ENCODE measurements at places on chromosomes 12 and 14.
A peak's percentile ranks its signal among the peaks of the same experiment; 100 is the strongest.

- no peak for DNase-seq
Measured at GRCh38 chr14:42370056-42370455, 763.4 kb downstream of the LRFN5 start.

GRCh38 chr14:96267336-96267735 lies 11.3 kb downstream of the BDKRB1 start:
- peak; percentile 95 for DNase-seq

DNA sequence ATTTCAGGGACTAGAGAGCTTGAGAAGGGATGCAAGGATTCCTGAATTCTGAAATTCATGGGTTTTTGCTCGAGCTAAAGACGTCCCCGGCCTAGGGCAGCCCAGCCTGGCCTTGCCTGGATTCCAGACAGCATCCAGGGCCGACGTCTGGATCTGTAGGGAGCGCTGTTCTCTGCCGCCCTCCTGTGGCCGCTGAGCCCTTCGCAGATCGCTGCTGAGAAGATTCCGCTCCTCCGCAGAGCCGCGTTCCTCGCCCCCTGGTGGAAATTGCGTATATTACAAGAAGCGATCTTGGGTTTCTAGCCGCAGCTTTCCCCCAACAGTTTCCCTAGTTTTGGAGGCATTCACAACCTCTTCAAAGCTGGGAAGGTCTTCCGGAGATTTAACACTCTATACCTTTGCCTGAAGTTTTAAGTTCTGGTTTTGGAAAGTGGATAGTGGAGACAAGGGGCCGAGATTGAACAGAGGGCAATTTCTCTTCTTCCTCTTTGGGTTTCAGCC lies 5.1 kb downstream of the CISTR start:
- DNase-seq: peak; percentile 91

GRCh38 chr12:105175397-105175990 lies 60.5 kb downstream of the APPL2 start:
- no peak for DNase-seq

GRCh38 chr12:98645572-98646067 lies 530 bp downstream of the APAF1 start:
- DNase-seq: peak; percentile 35

DNA sequence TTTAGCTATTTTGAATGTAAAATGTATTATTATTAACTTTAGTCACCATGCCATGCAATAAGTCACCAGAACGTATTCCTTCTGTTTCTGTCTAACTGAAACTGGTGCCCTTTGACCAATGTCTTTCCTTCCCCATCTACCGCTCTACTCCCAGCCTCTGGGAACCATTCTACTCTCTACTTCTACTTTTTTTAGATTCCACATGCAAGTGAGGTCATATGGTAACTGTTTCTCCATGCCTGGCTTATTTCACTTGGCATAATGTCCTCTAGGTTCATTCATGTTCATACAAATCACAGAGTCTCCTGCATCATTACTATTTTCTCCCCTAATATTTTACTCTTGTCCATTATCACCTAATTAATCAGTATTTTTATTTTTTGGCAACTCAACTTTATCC lies 160.1 kb downstream of the TMX1 start:
- DNase-seq: no peak

DNA sequence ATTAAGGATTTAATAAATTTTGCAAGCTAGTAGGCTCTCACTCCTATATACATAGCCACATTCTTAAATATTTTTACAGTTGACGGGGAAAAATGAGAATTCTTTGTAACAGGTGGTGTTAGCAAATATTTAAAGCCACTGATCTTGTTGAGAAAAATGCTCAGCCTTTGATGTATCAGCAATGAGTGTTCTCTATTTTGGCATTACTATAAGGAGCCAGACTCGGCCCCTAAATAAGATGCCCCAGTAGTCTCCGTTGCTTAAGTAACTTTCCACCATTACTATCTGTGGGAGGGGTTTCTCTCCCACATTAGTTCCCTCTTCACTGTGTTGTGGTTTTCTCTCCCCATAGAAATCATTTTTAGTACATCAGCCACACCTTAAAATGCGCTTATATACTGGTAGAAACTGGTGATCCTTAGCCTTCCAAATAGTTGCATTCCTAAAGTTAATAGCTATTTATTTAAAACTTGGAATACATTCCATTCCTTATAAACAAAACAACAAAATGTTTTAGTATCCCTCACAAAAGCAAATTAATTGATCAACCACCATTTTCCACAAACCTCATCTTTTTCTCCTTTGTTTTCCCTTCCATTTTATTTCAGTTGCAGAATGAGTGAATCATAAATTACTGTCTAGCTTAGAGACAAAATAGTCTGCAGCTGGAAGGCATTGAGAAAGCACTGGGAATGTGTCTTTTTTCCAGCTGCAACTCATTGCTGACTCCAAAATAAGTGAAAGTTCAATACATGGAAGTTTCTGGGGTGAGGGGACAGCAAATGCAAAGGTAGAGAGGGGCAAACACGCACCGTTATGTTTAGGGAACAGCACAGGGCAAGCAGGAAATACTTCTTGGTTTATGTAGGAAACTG lies 84.7 kb upstream of the FERMT2 start:
- no peak for DNase-seq

GRCh38 chr12:54338698-54339296 lies 13.9 kb downstream of the COPZ1 start:
- no peak for DNase-seq

DNA sequence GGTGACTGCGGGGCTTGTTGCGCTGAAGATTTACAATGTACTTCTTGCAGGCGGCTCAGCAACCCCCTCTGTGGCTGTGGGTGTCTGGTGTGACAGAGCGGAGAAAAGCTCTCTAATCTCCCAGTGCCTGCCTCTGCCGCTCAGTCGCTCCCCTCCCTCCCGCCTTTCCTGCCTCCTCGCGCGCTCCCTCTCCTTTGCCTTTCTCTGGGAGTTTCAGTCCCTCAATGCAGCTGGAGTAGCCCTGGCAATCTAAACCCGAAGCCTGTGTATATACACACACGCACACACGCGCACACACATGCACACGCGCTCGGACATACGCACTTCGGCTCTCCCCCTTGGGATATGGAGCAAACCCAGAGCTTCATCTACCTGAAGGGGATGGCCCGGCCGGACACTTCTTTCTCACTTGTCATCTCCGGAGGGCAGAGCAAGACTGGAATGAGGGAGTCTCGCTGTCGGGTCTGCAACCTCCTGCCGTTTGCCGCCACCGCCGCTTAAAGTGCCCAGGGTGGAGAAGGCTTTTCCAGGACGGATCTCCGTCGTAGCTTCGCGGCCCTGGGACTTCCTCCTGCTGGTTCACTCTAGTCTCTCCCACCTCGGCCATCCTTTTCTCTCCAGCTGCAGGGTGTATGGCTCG lies 599 bp upstream of the TRHDE start:
- peak; percentile 50 for DNase-seq

GRCh38 chr12:3195337-3195736 lies 118.2 kb downstream of the TSPAN9 start:
- no peak for DNase-seq

DNA sequence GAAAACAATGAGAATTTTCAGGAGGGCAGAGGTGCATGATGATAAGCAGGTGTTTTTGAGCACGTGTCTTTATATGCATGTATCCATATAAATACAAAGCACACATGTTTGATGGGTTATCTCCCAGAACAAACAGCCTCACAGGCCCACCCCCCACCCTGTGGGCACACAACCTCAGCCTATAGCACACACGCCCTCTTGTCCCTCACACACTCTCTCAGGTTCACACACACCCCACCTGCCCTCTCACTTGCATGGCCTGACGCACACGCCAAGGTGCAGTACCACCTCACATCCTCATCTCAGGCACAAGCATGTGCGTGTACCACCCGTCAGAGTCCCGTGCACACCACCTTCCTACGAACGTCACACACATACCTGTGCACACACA lies 8.6 kb upstream of the KRT8 start:
- peak; percentile 77 for DNase-seq

GRCh38 chr12:121980191-121980891 lies 41.3 kb upstream of the BCL7A start:
- DNase-seq: no peak

Data from NCI-H345 (cell line).